ENCODE measurements at places on chromosomes 5 and 9. TPM values are rescaled to one million over a fixed set of nuclear protein-coding genes. Genes with fewer than 3 reads are reported as not detected.
A peak's percentile ranks its signal among the peaks of the same experiment; 100 is the strongest.

GRCh38 chr5:34923694-34924461 lies 5.5 kb upstream of the DNAJC21 start:
- DNase-seq: no peak

GRCh38 chr5:41334221-41334620 lies 120.9 kb upstream of the C6 start:
- no peak for DNase-seq

DNA sequence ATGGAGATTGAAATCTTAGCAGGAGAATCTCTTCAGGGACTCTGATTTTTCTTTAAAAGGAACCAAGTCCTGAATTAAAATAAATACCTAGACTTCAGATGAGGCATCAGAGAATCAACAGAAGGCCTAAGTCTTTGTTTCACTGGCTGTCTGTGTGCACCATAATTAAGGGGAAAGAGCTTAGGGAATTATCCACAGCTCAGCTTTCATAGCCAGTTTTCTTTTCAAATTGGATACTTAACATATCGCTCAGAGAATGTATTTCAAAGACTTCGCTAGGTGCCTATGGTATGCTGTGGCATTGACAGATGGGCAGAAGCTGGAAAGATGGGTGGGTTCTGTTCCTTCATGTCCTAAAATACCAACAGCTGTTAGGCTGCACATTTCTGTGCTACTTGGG lies 325.8 kb downstream of the TMEM38B start:
- no peak for DNase-seq

GRCh38 chr9:133090752-133091385 lies 29.1 kb downstream of the CEL start:
- no peak for DNase-seq

DNA sequence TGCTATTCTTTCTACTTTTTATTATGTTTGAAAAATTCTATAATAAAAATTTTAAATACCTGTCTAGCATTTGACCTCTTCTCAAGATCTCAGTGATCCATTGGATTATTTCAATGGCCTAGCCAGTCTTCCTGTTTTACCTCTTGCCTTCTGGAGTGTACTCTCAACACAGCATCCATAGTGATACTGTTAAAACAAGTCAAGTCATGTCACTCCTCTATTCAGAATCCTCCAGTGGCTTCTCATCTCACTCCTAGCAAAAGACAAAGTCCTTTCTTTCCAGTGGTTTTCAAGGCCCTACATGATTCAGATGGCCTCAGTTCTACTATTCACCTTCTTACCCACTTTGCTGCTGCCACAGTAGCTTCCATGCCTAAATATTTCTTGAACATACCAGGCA lies 1.8 kb downstream of the MARVELD2 start:
- no peak for DNase-seq

GRCh38 chr5:123490974-123491373 lies 21.0 kb upstream of the CSNK1G3 start:
- DNase-seq: no peak

GRCh38 chr5:37435261-37435660 lies 56.1 kb downstream of the WDR70 start:
- no peak for DNase-seq

- DNase-seq: no peak
Observed at GRCh38 chr9:4933177-4933576, 51.9 kb upstream of the JAK2 start.

DNA sequence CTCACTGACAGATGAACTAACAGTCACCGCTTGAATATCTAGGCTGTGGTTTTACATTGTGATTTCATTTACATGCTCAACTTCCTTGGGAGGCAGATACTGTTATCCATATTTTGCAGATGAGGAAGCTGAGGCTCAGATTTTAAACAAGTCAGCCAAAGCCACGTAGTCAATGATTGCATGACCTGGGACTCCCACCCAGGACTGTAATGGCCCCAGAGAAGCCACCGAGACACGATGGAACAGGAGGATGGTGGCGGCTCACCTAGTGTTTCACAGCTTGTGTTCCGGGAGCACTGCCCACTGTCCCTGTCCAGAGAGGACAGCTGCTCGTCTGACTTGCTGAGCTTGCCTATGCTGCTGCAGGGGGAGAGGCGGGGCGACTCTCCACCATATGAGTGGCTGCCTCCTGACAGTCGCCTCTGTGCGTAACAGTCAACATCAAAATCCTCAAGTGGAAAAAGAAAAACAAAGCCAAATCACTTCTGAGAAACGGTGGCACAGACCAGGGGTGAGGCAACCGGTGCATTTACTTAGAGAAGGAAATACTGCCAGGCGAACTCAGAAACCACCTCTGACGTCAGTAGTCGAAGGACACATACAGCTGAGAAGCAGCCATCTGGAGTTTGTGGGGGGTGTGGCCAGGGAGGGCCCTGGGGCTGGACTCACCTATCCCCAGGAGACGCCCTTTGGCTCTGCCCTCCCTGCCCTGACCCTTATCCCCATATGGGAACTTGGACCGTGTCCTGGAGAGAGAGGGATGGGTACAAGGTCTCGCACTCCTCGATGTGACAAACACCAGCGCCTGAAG lies 82.5 kb downstream of the PRRT1B start:
- no peak for DNase-seq

GRCh38 chr5:159905496-159905895 lies 10.8 kb upstream of the ADRA1B start:
- DNase-seq: no peak

GRCh38 chr5:164627021-164627420 lies 1121.6 kb downstream of the MAT2B start:
- DNase-seq: no peak

GRCh38 chr5:22278164-22278563 lies 575.0 kb downstream of the CDH12 start:
- no peak for DNase-seq

- no peak for DNase-seq
Observed at GRCh38 chr9:68794898-68795297, 89.9 kb downstream of the PIP5K1B start.

DNA sequence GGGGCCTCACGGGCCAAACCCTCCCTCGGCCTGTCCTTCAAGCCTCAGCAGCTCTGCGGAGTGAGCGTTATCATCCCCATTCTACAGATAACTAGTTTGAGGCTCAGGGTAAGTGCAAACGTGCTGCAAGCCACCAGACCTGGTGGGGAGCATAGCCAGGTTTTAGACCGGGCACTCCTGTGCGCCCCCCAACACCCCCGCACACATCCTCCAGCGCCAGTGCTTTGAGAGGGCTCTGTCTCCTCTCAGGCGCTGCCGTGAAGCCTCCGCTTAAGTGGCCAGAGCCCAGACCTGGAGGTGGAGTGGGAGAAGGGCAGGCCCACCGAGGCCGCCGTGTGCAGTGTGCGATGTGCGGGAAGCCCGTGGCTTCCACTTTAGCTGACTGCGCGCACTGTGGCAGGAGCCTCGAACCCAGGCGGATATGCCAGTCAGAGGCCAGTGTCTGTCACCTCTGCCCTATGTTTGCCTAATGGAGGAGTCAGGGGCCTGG lies 1.6 kb upstream of the MGAT1 start:
- no peak for DNase-seq

- peak; percentile 62 for DNase-seq
Observed at GRCh38 chr5:50667653-50668595, 1.5 kb downstream of the PARP8 start.

DNA sequence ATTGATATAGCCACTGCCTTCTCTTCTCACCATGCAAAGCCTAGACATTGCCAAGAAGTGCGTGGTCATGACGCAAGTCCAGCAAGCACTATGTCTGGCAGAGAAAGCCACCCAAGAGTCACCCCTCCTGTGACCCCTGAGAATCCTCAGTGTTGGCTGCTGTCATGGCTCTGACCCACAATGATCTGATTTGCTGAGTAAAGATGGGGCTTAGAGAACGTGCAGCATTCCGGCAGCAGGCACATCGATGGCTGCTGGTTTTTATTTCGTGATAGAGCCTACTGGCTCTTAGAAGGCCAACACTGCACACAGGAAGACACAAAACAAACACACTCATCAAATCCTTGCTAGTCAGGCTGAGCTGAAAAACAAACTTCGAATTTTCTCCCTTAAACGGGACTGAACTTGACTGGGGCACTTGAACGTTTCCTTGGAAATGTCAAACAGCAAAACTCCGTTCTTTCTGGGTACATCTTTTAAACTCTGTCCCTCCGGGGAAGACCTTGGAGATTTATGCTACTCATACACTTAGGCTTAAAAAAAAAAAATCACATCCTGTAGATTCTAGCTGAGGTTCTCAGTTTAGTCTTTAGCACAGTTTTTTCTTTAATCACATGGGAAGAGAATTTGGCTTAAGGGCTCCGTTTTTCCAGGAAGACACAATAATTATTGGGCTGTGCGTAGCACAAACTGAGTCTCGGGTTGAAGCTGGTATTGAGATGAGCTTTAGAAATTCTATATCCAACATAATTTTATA lies 88.2 kb upstream of the BASP1 start:
- no peak for DNase-seq

- DNase-seq: no peak
Observed at GRCh38 chr5:17079562-17079961, 137.9 kb upstream of the BASP1 start.

DNA sequence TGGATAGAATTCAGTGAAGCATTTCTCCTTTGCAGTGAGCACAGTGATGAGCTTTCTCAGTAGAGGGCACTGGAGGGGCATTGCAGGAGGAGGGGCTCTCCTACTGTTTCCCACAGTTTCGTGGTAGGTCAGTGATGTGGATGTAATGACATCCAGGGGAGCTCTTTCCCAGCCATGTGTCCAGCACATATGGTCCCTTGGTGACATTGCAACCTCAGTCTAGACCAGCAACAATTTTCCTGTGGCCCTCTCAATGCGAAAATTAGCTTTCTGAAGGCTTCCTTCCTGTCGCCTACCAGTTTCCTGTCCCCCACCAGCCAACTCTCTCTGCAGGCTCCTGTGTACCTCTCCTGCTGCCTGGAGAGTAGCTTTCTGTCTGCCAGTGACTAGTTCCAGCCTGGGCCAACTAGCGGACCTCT lies 6.9 kb upstream of the PDCL start:
- no peak for DNase-seq

DNA sequence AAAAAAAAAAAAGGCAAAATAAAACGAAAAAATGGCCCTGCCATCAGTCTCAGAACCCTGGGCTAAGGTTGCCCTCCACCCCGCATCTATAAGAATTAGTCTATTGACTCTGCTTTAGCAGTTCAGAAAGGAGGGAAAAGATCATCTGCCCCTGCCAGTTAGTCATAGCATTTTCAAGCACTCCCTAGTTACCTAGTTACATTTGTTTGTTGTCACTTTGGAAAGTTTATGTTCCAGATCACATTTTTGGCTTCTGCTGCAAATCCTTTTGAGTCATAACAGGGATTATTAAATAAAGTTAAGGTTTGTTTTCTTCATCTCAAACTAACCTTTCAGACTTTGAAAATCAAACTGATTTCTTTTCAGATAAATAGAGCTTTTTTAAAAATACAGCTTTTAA lies 52.1 kb downstream of the AQP7 start:
- no peak for DNase-seq

DNA sequence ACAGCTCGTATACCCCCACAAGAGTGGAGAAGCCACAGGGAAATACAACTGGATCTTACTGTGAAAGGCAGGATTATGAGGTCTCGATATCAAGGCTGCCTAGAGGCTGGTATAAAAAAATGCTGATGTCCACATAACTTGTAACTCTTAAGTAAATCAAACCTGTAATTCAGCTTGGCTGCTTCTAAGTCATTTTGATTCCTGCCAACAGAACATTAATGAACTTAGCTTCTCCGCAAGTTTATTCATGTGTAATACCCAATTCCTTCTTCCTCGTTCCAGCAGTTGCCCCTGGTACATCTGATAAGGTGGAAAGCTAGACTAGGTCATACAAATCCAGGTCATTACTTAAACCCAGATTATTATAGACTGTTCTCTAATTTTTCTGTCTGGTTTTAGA lies 16.4 kb upstream of the SMIM15 start:
- no peak for DNase-seq

DNA sequence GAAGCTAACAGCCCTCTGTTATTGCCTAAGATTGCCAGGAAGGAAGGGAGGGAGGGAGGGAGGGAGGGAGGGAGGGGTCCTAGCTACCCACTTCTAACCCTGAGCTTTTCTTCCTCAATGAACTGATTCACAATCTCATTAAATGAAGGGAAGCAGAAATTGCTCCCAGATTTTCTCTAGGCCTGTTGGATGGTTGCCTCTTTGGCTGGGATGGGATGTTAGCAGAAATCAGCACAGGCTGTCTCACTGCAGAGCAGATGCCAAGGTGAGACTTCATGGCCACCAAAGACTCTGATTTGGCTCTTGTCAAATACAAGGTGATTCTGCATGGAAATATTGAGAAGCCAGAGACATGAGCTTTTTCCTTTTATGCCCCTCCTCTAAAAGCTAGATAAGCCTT lies 578.6 kb downstream of the ACTL7B start:
- no peak for DNase-seq

Gene KIF20A
- total RNA-seq: 28.8 TPM

Gene SERF1A
- 22.3 TPM for total RNA-seq

Gene NUTM2F
- total RNA-seq: not detected

Gene TMC1
- total RNA-seq: not detected

Gene HK3
- not detected for total RNA-seq

Gene GARNL3
- 21.4 TPM for total RNA-seq

Gene FAM153A
- 0.55 TPM for total RNA-seq

Gene OR1J2
- not detected for total RNA-seq

Gene SPINK13
- total RNA-seq: not detected

Gene SLC27A4
- 26.4 TPM for total RNA-seq

Gene GIN1
- total RNA-seq: 10.3 TPM

Gene SHISAL2B
- 0.51 TPM for total RNA-seq

Gene NME5
- total RNA-seq: 9.9 TPM

Gene SLC6A7
- not detected for total RNA-seq

Measured in progenitor cell of endocrine pancreas (in vitro differentiated cells).